ENCODE measurements at places on chromosomes 5 and 9.

- no peak for DNase-seq
Measured at GRCh38 chr9:125475385-125475784, 213.8 kb downstream of the GAPVD1 start.

- DNase-seq: no peak
Measured at GRCh38 chr9:72326641-72327040, 38.4 kb downstream of the ZFAND5 start.

DNA sequence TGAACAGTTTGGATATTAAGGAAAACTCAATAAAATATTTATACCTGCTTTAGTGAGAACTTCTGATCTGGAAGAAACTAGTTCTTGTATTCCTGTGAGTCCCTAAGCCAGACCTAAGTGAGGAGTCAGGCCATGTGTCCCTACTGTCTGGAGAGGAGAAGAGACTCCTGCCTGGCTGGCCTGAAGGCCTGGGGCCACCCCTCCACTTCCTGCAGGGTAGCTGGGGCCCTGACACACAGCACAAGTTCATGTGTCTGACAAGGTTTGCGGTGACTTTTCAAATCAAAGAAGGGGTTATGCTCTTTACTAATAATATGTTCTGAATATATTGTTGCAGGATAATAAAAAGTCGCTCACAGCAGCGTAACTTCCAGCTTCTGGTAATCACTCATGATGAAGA, 16.1 kb upstream of the IL13 start:
- DNase-seq: no peak

DNA sequence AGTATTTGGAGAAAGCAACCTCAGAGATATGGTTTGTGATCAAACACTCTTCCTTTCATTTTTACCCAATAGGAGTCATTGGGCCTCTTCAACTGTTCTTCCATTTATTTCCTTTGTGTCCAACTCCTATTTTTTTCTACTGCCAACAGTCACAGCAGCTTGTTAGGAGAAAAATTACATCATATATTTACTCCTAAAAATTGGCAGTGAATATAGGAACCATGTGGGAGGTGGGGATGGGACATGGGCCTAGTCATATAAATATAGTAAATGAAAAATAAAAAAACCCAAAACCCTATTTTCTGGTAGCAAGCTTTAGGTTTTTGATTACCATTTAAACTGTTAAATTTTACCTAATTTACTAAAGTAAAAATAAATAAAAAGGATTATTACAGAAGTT, 134.9 kb upstream of the MPDZ start:
- DNase-seq: no peak

GRCh38 chr5:95825495-95825894, 3.0 kb upstream of the GLRX start:
- DNase-seq: no peak

GRCh38 chr5:86572825-86573517, 44.8 kb upstream of the COX7C start:
- no peak for DNase-seq

GRCh38 chr9:114950761-114951160, 20.4 kb upstream of the TNFSF8 start:
- DNase-seq: no peak

GRCh38 chr5:94745786-94746730, 127.6 kb downstream of the SLF1 start:
- no peak for DNase-seq

DNA sequence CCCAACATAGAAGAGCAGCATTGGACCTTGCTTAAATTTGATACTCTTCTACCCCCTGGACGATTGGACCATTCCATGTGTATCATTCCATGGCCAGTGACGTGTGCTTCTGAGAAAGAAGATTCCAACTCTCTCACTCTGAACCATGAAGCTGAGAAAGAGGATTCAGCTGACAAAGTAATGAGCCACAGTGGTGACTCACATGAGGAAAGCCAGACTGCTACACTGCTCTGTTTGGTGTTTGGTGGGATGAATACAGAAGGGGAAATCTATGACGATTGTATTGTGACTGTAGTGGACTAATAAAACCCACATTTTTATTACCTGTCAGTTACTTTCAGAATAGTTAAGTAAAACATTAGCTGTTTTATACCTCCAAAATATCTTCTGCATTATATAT, 7.5 kb downstream of the HSPA5 start:
- DNase-seq: no peak

DNA sequence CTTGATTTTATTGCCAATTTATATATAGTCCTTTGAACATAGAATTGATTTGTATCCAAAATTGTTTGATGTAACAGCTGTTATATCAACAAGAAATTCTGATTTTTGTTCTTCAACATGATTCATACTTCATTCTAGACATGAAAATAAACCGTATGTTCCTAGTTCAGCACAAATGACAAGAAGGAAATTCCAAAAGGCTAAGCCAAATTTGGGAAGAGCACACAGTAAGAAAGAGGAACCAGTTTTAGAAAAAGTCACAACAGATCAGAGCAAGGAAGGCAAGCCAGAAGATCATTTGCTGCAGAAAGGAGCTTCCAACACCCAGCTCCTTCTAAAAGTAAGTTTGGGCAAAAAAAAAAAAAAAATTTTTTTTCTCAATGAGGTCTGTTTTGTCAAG, 65.0 kb upstream of the MCCC2 start:
- DNase-seq: no peak

GRCh38 chr9:37423508-37423907, 1.0 kb downstream of the GRHPR start:
- no peak for DNase-seq

DNA sequence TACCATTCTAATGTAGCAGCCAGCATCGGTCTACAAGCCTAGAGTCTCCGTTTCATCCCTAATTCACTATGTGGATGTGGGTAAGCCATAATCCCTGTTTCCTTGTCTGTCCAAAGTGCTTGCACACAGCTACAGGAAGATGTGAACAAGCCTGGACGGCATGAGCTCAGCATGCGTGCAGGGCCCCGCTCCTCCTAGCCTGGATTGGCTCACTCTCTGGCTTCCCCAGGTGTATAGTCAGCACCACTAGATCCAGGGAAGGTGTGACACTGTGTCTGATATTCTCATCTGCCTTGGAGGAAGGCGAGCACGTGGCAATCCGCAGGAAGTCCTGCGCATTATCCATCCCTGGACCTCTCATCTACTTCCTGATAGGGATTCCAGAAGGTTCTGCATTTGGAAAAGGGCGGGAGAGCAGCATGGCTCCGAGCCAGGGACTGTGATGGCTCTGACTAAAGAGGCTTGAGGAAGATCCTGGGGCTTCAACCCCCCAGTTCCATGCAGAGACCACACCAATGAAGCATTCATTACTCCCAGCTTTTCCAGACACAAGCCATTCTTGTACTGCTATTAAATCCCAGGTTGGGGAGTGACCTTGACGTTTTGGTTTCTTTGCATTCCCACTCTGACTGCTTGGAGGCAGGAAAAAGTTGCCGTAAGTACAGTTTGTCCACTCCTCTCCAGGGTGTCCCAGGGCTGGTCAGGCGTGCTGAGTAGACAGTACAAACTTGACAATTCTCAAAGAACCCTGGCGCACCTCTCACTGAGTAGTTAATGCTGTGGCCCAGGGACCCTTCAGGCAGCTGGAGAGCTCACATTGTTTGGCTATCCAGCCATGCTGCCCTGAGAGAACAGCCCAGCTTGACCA, 65.6 kb downstream of the PSD2 start:
- DNase-seq: no peak

GRCh38 chr5:132057498-132058255, 2.8 kb upstream of the IL3 start:
- no peak for DNase-seq

DNA sequence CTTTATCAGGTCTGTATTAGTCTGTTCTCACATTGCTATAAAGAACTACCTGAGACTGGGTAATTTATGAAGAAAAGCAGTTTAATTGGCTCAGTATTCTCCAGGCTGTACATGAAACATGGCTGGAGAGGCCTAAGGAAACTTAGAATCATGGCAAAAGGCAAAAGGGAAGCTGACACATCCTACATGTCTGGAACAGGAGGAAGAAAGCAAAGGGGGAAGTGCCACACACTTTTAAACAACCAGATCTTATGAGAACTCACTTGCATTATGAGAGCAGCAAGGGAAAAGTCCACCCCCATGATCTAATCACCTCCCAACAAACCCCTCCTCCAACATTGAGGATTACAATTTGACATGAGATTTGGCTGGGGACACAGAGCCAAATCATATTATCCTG, 132.1 kb downstream of the PCSK1 start:
- DNase-seq: no peak

DNA sequence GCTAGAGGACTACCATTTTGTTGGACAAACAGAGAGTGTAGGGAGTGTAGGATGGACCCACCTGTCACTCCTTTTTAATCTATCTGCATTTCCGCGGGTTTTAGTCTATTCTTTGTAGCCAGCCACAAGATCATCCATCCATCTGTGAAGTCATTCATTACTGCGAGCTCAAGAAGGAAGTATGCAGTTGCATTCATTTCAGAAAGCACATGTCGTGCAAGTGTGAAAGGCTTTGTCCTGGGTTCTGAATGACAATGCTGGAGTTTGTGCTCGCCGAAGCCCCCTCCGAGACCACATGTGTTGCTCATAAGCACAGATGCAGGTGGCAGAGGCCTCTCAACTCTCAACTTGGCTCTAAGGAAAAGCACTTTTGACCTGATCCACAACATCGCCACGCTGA, 70.3 kb upstream of the BASP1 start:
- DNase-seq: no peak

DNA sequence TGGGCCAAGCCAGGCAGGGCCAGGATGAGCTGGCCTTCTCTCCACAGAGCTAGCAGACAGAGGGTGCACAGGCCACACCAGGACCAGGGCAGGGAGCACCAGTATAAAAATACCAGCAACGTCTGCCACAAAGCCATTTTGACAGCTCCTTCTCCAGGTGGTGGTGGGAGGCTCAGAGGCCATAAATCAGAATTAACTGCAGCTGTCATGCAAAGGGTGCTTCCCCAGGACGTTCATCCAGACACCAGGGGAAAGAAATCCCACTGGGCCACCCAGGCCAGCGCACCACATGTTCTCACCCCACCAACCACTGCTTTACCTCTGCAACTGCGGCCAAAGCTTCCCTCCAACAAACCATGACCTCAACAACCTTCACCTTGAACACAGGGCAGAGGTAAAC, 403.7 kb upstream of the TRPC7 start:
- no peak for DNase-seq

DNA sequence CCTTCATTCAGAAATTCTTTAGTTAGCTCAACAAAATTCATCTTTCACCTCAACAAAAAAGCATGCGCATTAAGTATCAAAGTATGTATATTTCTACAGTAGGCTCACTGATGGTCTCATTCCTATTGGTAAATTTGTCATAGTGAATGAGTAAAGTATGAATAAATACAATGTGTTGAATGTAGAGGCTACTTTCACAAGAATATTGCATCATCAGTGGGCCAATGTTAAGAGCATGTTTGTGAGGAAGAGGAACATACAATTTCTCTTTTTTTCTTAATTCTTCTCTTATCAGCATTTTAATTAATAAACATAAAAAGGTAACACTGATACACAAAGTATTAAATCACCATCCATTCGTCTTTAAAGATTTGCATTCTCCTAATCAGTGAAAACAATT, 505.1 kb downstream of the CETN3 start:
- no peak for DNase-seq

GRCh38 chr9:105054491-105054890, 126.5 kb upstream of the ABCA1 start:
- DNase-seq: no peak

- no peak for DNase-seq
Measured at GRCh38 chr5:98259595-98259994, 513.9 kb upstream of the RGMB start.

- no peak for DNase-seq
Measured at GRCh38 chr9:99085949-99086948, 18.7 kb upstream of the TGFBR1 start.

GRCh38 chr5:104891596-104891995, 1329.0 kb upstream of the NUDT12 start:
- DNase-seq: no peak

DNA sequence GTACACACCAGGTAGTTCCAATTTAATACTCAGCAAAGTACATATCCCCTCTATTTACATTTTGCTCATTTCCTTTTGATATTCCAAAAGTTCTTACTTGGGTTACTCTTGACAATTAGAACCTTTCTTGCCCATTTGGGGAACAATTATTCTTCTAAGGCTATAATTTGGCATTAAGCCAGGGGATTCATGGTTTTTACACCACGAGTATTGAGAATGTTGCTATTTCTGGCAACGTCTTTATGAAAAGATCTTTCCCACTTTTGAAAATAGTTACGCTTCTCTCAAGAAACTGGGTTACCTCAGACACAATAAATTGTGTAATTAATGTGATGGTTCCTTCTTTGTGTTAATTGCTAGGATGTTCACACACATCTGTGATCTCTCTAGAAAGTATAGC, 11.5 kb upstream of the CAAP1 start:
- no peak for DNase-seq

- no peak for DNase-seq
Measured at GRCh38 chr5:171258737-171259415, 50.2 kb upstream of the TLX3 start.

DNA sequence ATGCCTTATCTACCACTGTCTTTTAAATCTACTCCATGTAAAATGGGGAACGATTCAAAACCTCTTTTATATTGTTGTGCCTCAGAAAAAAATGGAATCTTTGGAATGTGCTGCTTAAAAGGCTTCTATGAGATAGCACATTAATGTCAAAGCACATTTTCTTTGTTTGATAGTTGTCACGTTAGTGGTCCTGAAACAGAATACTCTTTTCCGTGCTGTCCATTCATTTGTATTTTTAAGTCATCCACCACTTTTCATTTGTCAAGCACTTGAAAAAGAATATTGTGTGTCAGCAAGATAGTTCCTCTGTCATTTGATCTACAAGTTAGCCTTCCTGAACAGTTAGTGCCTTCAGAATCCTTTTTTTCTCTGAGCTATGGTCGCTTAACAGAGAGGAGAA, 246.9 kb downstream of the MAST4 start:
- DNase-seq: no peak

GRCh38 chr5:14415024-14415697, 166.4 kb upstream of the OTULINL start:
- DNase-seq: no peak

DNA sequence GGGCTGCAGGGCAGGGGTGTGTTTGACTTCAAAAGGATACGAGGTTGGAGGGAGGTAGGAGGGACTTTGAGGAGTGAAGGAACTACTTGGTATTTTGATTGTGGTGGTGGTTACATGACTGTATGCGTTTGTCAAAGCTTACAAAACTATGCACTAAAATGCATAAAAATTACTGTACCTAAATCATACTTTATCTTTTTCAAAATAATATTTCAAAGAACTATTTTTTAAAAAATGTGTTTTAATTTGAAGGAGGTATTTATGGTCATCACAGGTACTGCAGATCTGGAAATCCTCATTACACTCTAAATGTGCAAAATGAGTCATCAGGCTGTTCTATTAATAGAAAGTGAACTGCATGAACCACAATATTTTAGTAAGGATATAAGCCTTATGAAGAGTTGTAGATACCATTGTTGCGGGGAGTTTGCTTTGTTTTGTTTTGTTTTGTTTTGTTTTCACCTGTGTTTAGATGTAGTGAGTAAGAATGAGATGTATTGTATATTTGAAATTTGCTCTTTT, 116.9 kb downstream of the ARRDC3 start:
- no peak for DNase-seq

Data from nucleus accumbens (tissue), 56 donors.